ENCODE measurements at places on chromosomes 3 and 15.

DNA sequence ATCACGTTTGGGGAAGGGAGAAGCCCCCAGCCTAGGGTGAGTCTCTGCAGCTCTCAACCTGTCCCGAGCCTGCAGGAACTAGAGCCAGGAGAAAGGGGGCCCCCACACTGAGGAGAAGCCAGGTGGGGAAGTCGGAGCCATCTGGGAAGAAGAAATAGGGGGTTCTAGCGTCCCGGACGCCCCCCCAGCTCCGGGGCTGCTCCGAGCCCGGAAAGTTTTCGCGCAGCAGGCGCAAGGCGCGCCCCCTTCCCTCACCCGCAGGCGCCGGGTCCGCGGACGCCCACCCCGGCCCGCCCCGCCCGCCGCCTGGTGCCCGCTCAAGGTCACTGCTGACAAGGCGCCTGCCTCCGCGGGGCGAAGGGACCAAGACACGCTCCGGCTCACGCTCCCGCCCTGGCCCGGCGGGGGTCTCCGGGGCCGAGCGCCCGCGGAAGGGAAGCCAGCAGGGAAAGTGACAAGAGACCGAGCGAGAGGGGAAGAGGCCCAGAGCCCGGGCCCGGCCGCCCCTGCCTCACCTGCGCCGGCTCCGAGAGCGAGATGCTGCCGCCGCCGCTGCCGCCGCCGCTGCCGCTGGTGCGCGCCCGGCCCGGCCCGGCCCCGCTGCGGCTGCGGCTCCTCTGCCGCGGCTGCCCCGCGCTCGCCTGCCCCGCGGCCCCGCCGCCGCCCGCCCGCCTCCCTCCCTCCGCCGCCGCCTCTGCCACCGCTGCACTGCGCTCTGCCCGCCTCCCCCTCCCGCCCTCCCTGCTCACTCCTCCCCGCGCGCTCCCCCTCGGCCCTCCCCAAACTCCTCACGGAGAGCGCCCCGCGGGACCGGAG is 108.4 kb upstream of the SLC6A11 start:
- no peak for DNase-seq

GRCh38 chr3:99674086-99674789 is 35.8 kb downstream of the COL8A1 start:
- no peak for DNase-seq

DNA sequence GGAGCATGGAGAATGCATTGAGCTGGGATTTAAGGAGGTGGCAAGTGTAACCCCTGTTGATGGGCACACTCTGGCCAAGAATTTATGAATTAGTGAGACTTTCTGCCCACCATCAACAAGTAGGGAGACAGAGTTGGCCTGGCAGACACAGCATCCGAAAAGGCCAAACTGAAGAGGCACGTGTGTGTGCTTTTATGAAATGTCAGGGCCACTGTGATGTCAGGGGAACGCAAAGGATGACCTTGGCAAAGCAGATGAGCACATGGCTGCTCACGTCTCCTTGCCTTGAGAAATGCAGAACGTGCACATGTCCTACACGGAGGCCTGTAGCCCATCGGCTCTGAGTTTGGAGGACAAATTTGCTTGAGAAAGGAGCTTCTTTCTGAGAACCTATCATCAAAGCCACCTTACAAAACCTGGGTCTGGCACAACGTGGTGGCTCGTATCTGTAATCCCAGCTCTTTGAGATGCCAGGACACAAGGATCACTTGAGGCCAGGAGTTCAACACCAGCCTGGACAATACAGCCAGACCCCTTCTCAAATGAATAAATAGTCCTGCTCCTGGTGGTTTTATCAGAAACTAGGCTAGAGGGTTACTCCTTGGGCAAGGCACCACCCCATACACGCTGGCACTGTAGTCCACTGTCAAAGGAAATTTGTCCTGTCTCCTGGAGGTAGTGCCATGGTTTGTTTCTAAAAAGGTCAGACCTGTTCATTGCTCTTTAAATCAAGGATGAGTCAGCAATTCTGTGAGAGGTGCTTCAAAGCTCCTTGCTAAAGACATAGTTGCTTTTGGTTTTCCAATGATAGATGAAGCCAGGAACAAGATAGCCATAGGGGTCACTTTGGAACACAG is 941 bp upstream of the SH3BP5 start:
- DNase-seq = no peak

- DNase-seq = no peak
Observed at GRCh38 chr3:40971191-40972168, 227.8 kb upstream of the CTNNB1 start.

DNA sequence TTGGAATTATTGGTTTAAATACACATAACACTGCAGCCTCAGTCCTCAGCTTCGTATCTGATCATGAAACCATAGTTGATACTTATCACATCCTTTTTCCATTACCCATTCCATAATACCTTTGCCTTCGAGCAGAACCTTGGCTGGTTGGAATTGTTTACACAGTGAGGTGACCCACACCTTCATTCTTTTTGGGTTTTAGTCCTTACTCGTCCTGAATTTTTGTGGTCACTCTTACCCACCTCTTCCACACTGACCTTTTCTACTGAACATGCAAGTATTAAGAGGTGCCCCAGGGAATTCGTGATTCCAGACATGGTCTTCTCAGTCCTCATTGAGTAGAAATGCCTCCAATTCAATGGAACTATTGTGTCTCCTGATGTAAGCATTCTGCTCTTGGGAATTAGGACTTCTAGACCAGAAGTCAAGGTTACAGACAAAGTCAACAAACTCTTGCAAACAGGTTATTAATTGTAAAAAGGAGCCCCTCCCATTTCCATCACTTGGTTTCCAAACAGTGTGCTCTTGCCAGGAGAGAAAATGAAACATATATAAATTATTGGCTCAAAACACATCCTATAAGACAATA is 37.7 kb downstream of the SCN11A start:
- DNase-seq = no peak

DNA sequence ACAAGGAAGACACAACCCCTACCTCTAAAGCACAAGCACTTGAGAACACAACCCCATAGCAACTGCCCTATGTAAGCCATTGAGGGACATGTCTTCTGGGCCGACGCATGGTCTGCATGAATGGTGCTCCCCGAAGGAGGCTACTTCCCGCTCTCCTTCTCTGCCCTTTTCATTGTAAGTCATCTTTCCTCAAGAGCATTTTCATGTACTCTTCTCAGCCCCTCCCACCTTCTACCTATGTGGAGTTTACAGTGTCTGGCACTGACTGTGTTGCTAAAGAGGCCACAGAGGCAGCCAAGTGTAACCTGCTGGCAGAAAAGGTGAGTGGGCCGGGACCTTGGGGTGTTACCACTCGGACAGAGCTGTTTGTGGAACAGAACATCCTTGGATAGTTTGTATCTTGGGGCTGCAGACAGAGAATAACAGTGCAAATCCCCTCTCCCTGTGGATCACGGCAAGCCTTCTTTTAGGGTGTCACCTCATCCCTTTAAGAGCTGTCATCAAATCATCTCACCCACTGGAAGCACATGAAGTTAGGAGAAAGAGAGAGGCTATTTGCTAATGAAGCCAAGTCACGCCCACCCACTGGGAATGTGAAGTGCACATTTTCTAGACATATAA is 5.6 kb downstream of the AHSG start:
- no peak for DNase-seq

DNA sequence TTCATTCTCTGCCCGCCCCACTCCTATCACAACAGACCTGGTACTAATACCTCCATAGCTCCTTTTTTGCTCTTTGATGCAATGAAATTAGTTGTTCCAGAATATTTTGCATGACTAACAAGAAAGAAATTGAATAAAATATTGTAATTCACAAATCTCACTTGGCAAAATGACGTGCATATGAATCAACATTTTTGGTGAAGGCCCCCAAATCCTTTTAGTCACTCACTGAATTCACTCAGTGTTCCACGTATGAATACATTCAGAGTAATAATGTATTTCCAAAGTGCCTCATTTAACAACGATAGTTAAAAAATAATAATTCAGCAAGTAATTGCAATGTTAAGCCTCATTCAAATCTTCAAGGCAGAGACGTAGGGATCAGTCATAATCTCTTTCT is 148.6 kb upstream of the STRIT1 start:
- no peak for DNase-seq

- no peak for DNase-seq
Observed at GRCh38 chr3:115212615-115213014, 65.5 kb upstream of the ZBTB20 start.

DNA sequence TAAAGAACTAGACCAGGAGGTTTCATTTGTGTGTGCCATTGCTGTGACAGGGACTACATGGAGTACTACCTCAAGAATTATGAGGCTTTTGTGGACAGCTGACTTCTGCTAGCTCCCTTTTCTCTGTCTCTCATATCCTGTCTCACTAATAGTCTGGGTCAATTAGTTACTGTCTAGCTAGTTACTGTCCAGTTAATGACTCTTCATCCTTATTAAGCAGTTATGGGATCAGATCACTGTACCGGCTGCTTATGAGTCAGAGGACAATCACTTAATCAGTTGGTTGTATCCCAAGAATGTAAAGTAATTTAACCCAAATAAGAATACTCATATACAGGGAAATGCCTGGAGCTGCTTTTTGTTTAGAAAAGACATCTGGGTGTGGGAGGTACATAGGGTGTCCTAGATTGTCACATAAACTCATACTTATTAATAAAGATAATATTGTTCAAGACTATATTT is 158.0 kb downstream of the CDIN1 start:
- DNase-seq = no peak

- DNase-seq = no peak
Observed at GRCh38 chr15:62413153-62413552, 248.1 kb upstream of the C2CD4B start.

DNA sequence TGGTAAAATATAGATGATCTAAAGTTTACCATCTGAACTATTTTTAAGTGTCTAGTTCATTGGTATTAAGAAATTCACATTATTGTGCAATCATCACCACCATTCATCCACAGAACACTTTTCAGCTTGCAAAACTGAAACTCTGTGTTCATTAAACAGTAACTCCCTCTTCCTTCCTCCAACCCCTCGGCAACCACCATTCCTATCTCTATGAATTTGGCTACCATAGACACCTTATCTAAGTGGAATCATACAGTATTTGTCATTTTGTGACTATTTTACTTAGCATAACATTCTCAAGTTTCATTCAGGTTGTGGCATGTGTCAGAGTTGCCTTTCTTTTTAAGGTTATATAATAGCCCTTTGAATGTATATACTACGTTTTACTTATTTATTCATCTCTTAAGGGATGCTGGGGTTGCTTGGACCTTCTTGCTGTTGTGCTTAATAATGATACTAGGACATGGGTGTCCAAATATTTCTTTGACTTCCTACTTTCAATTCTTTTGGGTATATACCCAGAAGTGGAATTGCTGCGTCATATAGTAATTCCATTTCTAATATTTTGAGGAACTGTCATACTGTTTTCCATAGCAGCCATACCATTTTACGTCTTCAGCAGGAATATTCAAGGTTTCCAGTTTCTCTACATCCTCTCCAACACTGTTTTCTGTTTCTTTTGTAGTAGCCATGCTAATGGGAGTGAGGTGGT is 20.9 kb downstream of the KAT2B start:
- DNase-seq = no peak

GRCh38 chr3:188404124-188404523 is 250.2 kb downstream of the LPP start:
- DNase-seq = no peak

- DNase-seq = no peak
Observed at GRCh38 chr3:10353661-10354360, 32.9 kb upstream of the SEC13 start.

DNA sequence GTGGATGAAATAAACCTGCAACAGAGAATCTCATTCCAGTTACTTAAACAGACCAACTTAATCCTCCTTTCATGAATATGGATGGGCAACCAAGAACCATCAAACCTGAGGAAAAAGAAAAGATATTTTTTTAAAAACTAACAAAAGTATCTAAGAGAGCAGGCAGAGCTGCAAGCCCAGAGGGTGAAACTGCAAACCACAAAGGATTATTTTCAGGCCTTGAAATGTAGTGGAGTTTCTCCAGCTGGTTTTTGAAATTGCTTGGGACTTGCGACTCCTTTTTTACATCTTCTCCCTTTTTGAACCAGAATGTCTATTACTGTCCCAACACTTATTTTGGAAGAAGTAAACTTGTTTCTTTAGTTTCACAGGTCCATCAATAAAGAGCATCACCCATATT is 87.4 kb downstream of the STAG1 start:
- no peak for DNase-seq

DNA sequence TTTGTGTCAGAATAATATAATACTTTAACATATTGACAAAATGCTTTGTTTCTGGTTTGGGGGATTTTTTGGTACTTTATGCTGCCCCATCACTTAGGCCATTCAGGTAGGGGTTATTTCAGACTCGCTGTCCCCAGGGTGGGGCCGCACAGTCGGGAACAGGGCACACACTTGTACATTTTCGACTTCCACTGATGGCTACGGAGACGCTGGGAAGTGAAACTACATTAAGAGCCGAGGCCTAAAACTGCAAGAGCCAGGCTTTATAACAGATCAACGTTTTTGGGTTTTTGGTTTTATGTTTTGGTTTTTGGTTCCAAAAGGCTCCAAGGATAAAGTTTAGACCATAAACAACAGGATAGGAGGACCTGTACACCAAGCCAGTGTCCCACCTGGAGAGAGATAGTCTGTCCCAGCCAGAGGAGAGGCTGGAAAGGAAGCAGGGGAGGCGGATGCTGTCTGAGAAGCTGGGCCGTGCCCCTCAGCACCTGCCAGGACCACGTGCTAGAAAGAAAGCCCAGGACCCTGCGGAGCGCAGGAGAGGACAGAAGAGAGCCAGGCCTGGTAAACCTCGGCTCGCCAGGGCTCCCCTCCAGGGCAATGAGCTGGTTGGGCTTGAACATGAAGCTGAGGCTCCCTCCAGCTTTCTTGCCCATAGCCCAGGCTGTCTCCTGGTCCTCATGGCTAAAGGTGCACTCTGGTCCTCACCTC is 111.7 kb downstream of the CHSY1 start:
- no peak for DNase-seq

GRCh38 chr3:129425213-129425612 is 3.2 kb downstream of the EFCAB12 start:
- no peak for DNase-seq

GRCh38 chr3:189794518-189794917 is 163.3 kb downstream of the TP63 start:
- no peak for DNase-seq

- DNase-seq = no peak
Observed at GRCh38 chr15:34365091-34365825, 1.7 kb downstream of the LPCAT4 start.

GRCh38 chr3:122146466-122146865 is 37.0 kb upstream of the CASR start:
- DNase-seq = no peak
